ENCODE measurements at places on chromosomes 13 and 19. TPM values are rescaled to one million over a fixed set of nuclear protein-coding genes. Genes with fewer than 3 reads are reported as not detected.
A peak's percentile ranks its signal among the peaks of the same experiment; 100 is the strongest.

The ZNF726 gene
- 6.8 TPM for total RNA-seq

The FARSA gene
- 59.6 TPM for total RNA-seq

The TNFRSF19 gene
- total RNA-seq, result not detected

The SIGLEC14 gene
- total RNA-seq, result 43.8 TPM

The CGB7 gene
- not detected for total RNA-seq

The NR2C2AP gene
- total RNA-seq, result 15.3 TPM

The PET100 gene
- total RNA-seq, result 117 TPM

The LONP1 gene
- 74.8 TPM for total RNA-seq

The KIR2DL3 gene
- not detected for total RNA-seq

The FUT1 gene
- not detected for total RNA-seq

- DNase-seq, result peak; percentile 31
Measured at GRCh38 chr19:29771708-29772414, 39.9 kb upstream of the CCNE1 start.

- DNase-seq, result no peak
Measured at GRCh38 chr13:66520511-66521355, 709.4 kb downstream of the PCDH9 start.

DNA sequence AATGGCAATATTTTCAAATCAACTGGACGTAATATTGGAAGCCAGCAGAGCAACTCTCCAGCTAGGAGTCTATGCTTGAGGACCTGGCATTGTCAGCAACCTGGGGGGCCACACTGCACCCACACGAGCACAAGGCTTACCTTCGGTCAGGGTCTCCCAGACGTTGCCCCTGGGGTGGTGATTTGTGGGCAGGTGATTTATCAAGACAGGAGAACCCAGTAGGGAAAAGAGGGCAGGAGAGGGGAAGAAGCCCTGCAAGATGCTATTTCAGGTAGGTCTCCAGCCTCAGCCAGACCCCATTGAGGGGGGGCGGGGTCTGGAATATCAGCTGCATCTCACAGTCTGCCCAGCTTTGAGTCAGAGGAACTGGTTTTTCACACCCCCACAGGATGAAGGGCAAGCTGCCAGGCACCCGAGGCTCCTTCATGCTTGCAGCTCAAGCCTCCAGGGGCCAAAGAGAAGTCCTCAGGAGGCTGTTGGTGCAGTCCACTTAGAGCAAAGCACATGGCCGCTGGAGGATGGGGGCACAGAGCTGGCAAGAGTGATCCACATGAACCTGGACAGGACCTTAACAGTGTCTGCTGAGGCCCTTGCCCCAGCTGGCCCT, 80.9 kb upstream of the UQCRFS1 start:
- DNase-seq, result no peak

DNA sequence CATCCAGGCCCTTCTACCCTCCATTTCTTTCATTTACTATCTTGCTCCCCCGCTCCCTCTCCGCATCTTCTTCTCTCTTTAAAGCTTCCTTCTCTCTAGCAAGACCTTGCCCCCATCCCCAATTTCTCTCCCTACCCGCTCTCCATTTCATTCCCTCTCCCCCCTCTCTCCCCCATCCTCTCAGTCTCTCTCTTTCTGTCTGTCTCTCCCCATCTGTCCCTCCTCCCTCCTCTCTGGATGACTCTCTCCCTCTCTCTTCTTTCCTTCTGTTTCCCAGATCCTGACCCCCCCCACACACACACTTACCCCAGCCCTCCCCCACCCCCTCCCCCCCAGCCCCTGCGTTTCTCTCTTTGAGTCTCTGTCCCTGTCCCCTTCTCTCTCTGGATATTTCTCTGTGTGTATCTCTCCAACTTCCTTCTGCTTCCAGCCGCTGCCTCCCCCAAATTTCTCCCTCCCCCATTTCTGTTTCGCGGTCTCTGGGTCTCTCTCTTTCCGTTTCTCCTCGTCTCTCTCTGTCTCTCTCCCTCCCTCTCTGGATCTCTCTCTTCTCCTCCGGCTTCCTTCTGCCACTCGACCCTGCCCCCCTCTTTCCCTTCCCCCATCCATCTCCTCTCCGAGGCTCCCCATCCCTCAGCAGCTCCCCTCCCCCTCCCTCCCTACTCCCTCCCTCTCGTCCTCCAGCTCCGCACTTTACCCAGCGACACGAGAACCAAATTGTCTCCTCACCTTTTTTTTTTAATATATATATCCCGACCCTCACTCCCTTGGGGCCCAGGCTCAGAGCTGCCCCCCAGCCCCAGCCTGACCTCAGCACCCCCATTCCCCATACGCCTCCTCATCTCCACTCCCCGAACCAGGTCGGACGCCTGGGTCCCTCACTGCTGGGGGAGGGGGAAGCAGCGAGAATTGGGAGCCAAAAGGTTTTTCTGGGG, 3.6 kb upstream of the CACNG8 start:
- no peak for DNase-seq

GRCh38 chr13:43298816-43299215, 275.4 kb downstream of the DNAJC15 start:
- no peak for DNase-seq

GRCh38 chr13:108850691-108851090, 221.3 kb downstream of the MYO16 start:
- no peak for DNase-seq

DNA sequence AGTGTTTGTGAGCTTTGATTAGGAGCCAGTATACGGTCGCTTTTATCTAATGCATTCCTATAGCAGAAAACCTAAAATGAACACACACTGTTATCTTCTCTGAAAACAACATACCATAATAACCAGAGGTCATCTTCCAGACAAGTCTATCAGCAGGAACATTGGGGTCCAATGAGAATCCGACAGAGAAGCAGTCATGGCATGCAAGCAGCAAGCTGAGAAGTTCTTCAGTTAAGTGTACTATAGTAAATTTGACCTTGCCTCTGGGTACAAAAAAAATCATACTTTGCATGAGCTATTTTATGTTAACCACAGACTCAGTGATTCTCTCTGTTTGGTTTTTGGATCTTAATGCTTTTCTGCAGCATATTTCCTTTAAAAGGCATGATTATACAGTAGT, 1505.1 kb downstream of the PCDH9 start:
- no peak for DNase-seq

DNA sequence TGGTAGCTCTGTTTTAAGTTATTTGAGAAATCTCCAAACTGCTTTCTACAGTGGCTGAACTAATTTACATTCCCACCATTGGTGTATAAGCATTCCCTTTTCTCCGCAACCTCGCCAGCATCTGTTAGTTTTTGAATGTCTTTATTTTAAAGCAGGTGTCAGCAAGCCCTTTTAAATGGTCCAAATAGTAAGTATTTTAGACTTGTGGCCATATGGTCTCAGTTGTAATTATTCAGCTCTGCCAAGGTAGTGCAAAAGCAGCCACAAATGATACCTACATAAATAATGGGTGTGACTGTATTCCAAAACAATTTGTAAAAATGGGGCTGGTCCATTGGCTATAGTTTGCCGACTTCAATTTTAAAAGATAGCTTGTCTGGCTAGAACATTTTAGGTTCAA, 58.7 kb upstream of the TMTC4 start:
- DNase-seq, result no peak

GRCh38 chr19:14015524-14016035, 9.5 kb upstream of the RFX1 start:
- DNase-seq, result no peak

DNA sequence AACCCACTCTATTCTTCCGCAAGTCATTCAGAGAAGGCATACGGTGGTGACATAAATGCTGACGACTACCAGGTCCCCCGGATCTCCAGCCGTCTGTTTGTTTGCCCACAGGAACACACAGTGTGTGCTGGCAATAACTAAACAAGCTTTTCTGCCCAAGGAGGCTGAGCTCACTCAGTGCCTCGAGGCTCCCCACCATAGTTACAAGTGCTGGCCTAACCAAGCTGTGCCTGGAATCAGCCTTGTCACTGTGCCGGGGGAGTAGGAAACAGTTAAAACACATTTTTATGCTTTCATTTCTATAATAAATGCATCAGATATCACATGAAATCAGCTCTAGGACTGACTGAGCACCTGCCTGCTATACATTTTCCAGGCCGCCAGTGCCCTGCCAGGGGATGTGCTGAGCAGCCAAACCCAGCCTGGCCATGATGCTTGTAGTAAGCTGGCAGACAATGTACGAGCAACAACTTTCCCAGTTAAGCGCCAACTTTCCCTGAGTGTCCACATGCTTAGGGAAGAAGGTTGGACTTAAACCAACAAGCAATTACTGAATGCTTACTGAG, 28.1 kb downstream of the BRD4 start:
- no peak for DNase-seq

- DNase-seq, result no peak
Measured at GRCh38 chr13:43880926-43881325, 1.2 kb downstream of the LACC1 start.

DNA sequence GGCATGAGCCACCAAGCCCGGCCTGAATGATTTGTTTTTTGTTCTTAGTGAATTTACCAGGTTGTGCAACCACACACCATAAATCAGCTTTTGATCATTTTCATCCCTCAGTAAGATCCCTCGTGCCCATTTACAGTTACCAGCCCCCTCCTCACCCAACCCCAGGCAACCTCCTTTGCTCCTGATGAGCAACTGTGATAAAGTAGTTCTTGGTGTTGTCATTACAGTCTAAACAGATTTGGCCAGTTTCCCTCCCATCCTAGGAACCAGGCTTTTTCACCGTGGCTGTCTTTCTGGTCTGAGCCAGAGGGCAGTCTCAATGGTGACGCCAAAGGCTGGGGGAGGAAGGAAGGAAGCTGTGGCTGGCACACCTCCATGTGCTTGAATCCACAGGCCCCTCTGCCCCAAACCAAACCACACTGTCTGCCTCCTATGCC, 61.2 kb upstream of the WDFY2 start:
- no peak for DNase-seq

DNA sequence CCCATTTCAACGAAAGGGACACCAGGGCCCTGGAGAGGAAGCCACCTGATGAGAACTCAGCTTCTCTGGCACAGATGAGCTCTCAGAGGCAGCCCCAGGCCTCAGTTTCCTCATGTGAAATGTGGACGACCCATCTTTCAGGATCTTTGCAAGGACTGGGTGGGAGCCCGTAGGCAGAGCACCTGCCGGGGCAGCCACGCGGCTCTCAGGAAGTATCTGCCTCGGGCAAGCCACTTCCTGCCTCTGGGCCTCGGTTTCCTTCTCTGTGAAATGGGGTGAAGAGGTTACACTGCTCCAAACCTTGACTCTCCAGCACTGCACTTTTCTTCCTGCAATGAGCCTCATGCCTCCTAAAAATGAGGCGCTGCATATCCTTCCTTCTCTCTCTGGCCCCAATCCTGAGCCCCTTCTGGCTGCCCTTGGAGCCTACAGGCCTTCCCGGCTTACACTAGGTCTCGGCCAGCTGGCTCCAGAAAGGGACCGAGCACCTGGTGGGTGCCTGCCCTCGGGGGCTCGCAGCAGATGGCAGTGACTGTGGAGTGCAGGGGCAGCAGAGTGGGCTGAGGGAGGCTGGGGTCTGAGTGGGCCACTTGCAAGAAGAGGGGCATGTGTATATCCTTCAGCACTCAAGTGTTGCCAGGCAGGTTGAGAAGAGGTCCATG, 3.5 kb downstream of the SSBP4 start:
- DNase-seq, result no peak

- no peak for DNase-seq
Measured at GRCh38 chr19:4051175-4052101, 15.3 kb downstream of the ZBTB7A start.

DNA sequence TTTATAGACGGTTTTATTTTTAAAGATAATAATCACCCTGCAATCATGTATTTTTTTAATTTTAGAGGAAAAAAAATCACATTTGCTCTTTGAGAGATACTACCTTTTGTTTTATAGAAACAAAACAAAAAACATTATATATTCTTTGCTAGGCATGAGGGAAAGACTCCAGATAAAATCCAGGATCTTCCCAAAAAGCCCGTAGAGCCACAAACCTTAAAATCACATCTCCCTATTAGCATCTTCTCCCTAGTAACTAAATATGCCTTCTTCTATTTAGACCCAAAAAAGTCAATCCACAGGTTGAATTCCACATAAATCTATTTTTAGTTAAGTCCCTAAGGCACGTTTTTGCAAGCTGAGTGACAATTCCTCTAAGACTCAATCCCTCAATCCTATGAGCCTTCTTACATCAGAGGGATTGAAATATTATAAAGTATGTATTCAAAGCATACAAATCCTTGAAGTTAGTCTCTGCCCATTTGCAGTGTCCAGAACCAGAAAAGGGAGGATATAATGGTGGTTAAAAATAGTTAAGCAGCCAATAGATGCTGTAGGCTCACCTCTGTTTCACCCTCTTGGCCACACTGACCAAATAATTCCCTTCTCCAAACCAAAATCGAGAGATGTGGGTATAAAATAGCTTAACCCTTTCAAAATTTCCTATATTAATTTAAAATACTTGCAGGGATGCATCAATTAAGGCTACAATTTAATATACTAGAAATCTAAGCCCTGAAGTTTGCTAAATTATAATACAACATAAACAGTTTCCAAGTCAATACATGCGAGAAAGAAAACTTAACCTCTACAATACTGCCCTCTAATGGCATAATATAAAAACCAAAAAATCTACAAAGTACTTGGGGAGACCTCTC, 64.0 kb downstream of the SERP2 start:
- peak; percentile 33 for DNase-seq

DNA sequence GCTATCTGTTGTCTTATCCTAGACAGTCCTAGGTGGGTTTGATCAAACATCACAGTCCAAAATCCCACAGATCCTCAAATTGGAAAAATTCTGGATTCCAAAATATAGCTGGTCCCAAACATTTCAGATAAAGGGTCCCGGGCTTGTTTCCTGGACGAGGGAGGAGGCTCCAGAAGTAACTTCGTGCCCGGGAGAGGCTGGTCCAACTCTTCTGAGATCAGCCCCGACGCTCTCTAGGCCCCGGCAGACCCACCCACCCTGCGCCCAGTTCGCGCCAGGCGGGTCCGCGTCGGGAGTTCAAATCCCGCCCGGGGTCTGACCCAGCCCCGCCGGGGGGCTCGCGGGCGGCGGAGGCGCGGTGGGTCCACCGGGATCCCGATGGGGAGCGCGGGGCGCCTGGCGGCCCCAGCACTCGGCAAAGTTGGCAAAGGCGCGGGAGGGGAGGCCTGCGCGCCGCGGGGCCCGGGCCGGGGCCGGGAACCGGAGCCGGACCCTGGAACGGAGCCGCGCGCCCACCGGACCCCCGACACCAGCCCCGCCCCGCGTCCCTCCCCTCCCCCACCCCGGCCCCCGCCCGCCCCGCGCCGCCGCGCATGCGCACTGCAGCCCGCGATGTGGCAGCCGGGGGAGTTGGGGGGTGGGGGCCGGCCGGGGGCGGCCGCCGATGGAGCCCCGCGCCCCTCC, 513 bp downstream of the MIER2 start:
- peak; percentile 17 for DNase-seq

DNA sequence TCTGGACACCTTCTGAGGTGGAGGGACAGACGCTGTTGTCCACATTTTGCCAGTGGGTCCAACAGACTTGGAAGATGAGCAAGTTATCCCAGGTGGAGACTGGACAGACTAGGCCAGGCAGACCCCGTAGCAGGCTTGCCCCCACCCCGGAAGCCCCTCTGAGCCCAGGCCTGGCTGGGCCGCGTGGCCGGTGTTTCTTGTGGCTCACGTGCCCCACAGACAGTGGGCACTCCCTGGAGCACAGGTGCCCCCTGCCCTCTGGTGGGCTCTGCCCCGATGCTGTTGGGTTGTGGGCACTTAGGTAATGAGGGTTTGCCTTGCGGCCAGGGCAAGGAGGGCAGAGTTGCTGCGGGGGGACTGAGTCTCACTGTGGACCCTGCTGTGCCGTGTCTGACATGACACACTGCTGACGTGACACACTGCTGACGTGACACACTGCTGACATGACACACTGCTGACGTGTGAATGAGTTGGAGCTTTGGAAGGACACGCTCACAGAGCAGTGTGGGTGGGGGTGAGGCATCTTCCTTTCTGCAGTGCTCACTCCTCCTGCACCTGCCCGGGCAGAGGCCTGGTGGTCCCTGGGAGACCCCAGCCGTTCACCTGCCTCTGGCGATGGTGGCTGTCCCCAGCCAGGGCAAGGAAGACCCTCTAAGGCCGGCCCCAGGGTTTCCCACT, 25.1 kb downstream of the DOT1L start:
- DNase-seq, result no peak
